ENCODE measurements at places on chromosomes 2 and 18. TPM values are rescaled to one million over a fixed set of nuclear protein-coding genes. Genes with fewer than 3 reads are reported as not detected.
A peak's percentile ranks its signal among the peaks of the same experiment; 100 is the strongest.

GRCh38 chr18:11408555-11409065 is 200.8 kb upstream of the SLC35G4 start:
- no peak for DNase-seq

DNA sequence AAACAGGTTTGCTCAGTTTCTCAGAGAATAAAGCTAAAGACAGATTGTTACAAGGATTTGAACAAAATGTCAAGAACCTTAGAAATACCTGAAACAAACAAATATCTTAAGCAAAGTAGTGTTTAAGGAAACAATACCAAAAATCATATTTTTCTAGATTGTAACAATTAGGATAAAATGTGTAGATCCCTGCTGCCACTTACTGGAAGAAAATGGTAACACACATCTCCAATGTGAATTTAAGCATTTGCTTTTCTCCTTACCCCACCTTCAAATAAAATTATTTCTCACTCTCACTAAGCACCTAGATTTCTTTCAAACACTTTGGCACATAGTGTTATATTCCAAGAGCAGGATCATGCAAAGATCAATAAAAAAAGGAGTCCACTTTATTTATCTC is 34.9 kb downstream of the SUCLG1 start:
- no peak for DNase-seq

GRCh38 chr2:85245891-85246290 is 81.9 kb downstream of the TGOLN2 start:
- DNase-seq: no peak

- no peak for DNase-seq
Measured at GRCh38 chr2:112155331-112156151, 17.4 kb downstream of the FBLN7 start.

GRCh38 chr2:237934186-237934585 is 32.6 kb upstream of the UBE2F start:
- DNase-seq: no peak

DNA sequence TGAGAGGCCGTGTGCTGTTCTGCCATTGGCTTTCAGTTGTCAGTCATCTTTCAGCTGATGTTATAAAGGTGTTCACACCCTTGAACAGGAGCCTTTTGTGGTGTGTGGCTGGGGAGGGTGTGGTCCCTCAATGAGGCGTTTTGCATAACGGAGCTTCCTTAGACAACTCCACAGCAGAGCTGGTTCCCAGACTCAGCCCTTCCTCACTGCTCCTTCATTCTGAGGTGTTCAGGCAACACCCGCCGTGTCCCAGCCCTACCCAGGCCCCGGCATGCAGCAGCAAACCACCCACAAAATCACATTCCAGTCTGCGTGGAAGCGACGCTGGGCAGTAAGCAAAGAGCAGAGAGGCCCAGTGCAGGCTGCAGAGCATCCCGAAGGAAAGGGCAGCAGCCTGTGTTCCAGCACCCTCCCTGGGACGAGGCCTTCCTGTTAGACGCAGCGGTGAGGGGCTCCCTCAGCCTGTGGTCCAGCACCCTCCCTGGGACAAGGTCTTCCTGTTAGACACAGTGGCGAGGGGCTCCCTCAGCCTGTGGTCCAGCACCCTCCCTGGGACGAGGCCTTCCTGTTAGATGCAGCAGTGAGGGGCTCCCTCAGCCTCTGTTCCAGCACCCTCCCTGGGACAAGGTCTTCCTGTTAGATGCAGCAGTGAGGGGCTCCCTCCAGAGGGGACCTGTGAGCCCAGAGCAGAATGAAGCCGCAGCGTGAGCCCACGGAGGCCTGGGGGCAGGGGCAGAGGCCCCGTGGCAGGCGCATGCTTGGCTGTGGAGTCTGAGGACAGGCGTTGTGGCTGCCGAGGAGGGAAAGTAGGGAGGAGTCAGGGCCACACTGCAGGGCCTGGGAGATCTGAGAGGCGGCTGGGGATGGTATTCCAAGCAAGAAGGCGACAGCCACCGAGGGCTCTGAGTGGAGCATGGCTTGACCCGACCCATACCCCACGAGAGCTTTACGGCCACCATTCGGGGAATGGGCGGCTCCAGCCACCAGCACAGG is 201.8 kb upstream of the HDAC4 start:
- DNase-seq: no peak

DNA sequence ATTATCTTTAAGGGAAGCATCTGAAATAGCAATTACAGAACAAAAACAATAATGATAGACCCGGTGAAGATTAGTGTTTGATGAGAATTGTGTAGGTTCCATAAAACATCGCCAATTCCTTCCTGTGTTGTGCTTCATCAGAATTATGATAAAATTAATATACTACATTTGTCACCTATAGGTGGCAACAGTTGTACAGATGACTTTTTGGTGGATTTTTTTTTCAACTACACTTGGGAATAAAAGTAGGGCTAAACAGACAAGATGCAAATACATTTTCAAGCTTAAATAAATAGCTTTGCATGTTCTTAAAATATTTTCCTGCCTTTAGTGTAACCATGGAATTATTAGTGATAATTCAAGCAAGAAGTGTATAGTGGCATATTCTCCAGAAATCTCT is 7.0 kb upstream of the LYPD1 start:
- no peak for DNase-seq

- DNase-seq: no peak
Measured at GRCh38 chr2:190627448-190628412, 21.2 kb upstream of the NAB1 start.

DNA sequence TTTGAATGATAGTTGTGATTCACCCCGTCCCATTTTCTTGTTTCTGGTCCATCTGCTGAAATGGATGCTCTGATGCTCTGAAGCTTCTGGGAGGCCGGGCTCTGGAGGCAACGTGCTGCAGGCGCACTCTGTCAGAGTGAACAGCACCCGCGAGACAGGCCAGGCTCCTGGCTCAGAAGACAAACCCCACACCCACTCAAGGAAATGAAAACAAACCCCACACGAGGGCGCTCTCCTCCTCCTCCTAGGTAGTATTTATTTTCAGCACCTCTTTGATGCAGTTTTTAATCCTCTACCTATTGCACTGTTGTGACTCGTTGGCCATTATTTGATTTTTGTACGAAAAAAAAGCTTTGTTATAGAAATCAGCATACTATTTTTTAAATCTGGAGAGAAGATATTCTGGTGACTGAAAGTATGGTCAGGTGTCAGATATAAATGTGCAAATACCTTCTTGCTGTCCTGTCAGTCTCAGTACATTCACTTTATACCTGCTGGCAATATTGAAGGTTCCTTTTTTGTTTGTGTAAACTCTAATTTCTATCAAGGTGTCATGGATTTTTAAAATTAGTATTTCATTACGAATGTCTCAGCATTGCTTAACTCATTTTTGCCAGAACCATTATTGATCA is 10.3 kb upstream of the CHST10 start:
- no peak for DNase-seq

DNA sequence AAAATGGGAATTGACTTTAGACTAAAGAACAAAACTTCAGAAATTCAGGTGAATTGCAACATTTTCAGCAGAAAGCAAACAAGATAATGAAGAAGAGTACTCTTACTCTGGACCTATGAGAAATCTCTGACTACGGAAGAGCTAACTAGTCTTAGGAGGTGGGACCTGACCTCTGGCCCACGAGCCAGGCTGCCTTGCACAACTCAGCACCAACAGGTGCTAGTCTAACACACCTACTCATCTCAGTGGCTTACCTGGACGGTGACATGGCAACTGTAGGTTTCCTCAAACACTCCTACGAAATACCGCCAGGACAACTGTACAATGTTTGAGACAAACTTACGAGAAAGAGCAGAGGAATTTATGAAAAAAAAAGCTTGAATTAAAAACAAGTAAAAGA is 3.1 kb upstream of the DSC3 start:
- DNase-seq: peak; percentile 3

The MLPH gene
- not detected for total RNA-seq

The C2orf66 gene
- total RNA-seq: not detected

The SLC8A1 gene
- 0.21 TPM for total RNA-seq

The MOCOS gene
- 5.5 TPM for total RNA-seq

The C2orf42 gene
- 14.8 TPM for total RNA-seq

The GATA6 gene
- 124 TPM for total RNA-seq

The GCG gene
- total RNA-seq: not detected

The CD226 gene
- 0.02 TPM for total RNA-seq

Measured in Caco-2 (cell line).